Activated CD4-positive, alpha-beta T cell treated with anti-CD3 and anti-CD28 coated beads for 4 hours (primary cell): ENCODE measurements at places on chromosomes 4 and X.
A peak's percentile ranks its signal among the peaks of the same experiment; 100 is the strongest.

DNA sequence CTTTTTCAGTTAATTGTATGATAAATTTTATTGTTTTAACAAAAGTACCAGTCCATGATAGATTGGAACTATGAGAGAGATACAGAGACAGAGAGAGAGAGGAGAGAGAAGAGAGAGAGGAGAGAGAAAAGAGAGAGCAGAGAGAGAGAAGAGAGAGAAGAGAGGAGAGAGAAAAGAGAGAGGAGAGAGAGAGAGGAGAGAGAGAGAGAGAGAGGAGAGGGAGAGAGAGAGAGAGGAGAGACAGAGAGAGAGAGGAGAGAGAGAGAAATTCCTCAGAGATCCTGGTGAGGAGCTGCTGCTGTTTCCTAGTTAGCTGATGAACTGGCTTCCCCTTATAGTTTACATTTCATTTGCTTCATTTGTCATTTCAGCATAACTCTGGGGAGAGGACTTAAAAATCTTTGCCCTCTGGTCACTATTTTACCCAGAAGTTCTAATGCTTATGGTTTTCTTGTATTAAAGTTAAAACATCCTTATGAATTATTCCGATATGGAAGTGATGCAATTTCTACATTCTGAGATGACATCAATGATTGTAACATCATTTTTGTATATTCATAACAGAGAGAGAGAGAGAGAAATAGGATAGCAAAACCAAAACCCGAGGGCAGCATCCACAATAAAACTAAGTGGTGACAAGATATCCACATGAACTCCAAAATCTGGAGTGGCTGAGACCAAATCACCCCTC lies 10.8 kb downstream of the CTAG1A start:
- no peak for DNase-seq

DNA sequence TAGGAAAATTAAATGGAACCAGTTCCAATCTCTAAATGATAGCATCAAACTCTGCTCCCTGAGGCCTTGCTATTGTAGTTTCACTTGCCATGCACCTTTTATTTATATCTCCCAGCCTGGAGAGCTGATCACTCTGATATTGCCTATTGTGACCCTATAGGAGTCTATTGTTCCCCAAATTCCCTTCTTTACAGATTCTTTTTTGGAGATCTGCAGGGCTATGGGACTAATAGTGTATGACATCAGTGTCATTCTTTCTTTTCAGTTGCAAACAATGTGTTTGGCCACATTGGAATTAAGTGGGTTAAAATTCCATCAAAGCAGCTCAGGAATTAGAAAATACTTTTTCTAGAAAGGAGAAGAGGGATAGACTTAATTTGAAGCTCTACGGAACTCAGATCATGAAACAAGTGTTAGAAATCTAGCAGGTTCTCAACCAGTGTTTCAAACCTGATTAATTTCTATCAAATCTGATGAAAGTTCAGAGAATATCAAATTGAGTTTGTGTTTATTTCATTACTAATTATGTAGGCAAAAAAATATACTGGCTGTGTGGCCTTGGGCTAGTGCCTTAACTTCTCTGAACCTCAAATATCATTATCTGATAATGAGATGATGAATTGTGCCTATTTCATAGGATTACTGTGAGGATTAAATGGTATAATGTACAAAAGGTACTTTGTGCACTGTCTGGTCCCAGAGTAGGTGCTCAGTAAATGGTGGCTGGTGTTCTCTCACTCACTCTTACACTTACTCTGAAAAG lies 71.4 kb downstream of the COL4A6 start:
- DNase-seq = no peak

GRCh38 chr4:84857296-84857695 lies 109.2 kb downstream of the WDFY3 start:
- no peak for DNase-seq

- DNase-seq = no peak
Observed at GRCh38 chr4:176504118-176504517, 184.4 kb downstream of the SPCS3 start.

- no peak for DNase-seq
Observed at GRCh38 chr4:173169178-173169427, 492 bp downstream of the GALNT7 start.

- DNase-seq = no peak
Observed at GRCh38 chr4:121582296-121582695, 114.5 kb downstream of the ANXA5 start.

- DNase-seq = no peak
Observed at GRCh38 chrX:139811942-139812629, 104.1 kb upstream of the MCF2 start.

DNA sequence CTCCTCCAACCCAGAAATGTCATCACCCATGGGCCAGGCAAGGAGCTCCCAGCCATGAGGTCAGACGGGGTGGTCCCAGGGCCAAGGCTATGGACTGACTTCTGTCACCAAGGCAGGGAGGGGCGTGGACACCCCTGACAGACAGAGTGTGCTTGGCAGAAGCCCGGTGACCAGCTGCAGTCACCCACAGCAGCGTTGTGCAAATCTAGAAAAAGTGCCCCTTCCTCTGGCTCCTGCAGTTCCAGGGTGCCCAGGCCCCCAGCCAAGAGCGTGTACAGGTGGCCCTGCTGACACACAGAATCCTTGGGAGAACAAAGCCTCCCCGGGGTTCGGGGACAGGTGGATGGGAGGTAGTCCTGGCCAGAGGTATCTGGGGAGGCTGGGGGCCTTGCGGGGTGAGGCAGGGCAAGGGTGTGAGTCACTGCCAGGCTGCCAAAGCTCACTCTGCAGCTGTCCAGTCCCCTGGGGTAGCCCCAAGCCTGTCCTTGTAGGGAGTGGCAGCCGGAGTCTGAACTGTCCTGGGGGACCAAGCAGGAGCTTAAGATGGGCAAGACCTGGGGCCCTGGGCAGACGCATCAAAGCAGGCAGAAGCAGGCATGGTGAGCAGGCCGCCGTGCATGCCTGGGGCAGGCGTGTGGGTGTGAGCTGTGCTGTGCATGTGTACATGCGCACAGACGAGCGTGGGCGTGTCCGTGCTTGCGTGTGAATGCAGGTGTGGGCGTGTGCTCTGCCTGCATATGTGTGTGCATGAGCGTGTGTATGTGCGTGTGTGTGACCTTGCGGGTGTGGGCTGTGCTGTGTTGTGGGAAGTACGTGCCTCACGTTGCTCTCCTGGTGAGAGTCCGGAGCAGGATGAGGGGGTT lies 3.3 kb downstream of the MYL5 start:
- peak; percentile 47 for DNase-seq

DNA sequence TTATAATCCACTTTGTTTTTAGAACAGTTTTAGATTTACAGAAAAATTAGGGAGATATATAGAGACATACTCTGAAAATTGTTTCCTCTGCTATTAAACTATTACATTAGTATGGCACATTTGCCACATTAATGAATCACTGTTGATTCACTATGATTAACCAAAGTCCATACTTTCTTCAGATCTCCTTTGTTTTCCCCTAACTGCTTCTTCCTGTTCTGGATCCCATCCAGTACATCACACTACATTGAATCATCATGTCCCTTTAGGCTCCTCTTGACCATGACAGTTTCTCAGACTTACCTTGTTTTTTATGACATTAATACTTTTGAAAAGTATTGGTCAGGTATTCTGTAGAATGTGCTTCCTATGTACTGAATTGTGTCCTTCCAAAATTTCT lies 109.2 kb upstream of the EDNRA start:
- no peak for DNase-seq

- no peak for DNase-seq
Observed at GRCh38 chrX:11434607-11435006, 141.4 kb downstream of the AMELX start.

DNA sequence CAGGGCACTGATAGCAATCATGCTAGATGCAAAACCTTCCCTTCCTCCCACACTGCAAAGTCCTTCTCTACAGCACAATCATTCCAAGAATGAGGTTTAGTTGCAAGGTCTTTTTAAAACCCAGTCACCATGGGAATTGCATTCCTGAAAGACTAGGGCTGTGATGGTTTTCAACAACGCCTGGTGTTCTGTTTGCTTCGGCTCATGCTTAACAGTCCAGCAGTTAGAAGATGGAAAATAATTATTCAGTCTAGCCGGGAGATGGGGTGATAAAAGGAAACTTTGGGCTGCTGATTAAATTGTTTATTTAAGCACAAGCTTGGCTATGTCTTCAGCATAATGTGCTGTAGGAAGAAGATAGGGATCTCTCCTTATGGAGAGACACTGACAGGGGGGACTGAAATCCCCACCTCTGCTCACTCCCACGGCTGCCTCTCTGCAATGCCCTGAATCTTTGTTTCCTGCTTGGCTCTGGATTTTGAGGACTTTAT lies 211.4 kb downstream of the MID1IP1 start:
- DNase-seq = no peak

DNA sequence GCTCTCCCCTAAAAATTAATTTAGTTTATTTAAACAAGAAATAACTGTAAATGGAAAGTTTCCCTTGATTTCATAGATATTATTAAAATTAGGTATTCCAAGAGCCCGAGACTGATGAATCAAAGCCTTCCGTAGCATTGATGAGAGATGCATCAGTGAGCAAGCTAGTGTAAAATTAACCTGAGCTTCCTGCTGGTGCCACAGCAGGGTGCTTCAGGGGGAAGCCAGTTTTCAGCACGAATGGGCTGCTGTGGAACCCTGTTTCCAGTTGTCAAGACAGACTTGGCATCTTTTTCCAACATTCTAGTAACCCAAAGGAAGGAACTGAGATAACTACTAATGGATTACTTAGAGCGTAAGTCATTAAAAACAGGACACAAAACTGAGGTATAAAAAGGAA lies 221.7 kb downstream of the RBMX2 start:
- no peak for DNase-seq

DNA sequence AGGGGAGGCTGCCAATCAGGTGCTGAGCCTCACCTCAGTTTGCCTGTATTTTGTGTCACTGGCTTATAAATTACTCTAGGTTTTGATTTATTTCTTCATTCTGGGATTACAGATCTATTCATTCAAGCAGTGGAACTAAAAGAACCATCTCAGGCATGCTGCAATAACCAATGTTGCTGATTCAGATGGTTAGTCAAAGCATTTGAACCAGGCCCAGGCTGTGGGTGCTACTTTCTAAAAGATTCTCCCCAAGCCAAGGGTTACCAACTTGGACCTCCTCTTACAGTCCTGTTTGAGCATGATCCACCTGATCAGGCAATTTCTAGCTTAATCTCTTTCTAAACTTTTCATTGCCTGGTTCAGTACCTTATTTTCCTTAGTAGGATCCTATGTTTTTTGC lies 67.2 kb downstream of the TMEM131L start:
- no peak for DNase-seq

DNA sequence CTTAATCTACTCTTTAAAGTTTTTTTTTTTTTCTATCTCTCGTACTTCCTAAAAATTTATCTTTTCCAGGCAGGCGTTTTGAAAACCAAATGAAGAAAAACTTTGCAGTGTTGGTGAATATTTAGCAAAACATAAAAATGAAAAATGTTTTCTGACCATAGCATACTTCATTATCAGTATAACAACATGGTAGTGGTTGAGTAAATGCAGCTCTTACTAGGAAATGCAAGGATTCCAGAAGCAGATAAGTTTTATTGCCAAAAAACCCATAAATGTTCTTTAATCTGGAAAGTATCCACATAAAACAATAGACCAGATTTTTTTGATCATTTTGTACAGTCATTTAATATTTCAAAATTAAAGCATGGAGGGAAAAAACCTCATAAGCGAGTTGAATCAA lies 136.9 kb upstream of the GUCY1A1 start:
- DNase-seq = no peak

DNA sequence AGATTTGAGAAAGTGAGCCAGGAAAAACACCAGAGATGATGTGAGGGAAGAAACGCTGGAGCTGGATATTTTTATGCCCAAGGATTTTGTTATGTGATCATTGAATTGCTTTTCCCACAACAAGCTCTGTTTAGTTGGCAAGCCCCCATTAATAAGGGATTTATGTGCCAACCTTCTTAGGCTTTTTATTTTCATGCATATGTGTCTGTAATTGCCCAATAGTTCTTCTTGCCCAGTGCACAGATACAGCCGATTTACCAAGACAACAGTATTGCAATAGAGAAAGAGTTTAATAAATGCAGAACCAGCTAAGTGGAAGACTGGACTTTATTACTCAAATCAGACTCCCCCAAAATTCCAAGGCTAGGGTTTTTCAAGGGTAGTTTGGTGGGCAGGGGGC lies 57.7 kb downstream of the TRIM2 start:
- no peak for DNase-seq
